ENCODE measurements at places on chromosomes 7 and 10.

DNA sequence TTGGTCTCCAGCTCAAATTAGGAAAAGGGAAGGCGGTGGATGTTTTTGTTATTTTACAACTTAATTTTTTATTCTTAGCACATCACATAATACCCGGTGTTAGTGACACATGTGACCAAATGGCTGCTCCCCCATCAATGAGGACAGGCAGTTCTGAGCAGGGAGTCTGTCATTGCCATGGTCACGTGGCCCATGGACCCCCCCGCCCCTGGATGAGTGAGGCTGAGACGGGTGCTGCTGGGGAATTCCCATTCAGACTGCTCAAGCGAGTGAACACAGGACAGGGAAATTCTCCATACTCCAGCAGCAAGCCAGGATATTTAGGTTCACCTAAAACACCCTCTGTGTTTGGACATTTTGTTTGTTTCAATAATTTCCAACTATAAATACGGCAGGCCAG, 34.7 kb upstream of the SLC35B4 start:
- no peak overlapping the region for H3K4me3 ChIP-seq
- H3K27me3 ChIP-seq, result no peaks in the 10 kb centered on the region
- H3K4me1 ChIP-seq, result peaks cover 11% of the 10 kb centered on the region
- H3K36me3 ChIP-seq, result no peaks in the 10 kb centered on the region

DNA sequence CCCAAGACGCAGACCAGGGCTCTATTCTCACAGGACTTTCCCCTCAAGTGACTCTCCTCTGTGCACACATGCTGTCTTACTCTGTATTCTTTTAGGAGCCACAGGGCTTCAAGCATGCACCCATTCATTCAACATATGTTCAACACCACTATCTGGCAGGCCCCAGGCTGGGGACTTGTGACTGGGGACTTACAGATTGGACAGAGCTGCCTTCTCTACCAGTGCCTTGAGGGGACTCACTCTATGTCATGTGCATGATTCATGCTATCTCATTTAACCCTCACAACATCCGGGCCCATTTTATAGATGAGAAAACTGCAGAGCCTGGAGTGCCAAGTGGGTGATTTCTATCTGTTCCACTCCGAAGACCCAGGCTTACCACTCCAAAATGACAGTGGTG, 34.3 kb downstream of the MYL10 start:
- DNase-seq, result no peak
- H3K27me3 ChIP-seq, result no peaks in the 10 kb centered on the region
- no peak overlapping the region for H3K4me3 ChIP-seq

DNA sequence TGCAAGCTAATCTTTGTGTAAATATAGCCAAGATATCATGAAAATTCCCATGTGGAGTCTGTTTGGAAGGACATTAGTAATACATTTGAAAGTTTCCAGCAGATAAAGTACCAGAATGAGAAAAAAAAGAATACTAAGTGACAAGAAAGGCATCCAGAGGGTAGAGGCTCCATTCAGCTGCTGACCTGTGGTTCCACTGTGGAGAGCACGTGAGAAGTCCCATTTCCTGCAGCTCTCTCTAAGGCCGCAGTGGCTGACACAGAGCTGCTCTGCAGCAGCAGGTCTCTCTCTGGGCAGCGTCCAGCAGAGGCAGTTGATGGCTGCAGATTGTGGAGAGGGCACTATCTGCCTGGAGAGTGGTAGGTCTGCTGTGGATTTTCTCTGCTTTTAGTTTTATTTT, 100.1 kb upstream of the TMEM72 start:
- no peaks in the 10 kb centered on the region for H3K27me3 ChIP-seq
- no peak overlapping the region for H3K27ac ChIP-seq
- H3K4me1 ChIP-seq, result no peaks in the 10 kb centered on the region
- no peak for DNase-seq
- H3K36me3 ChIP-seq, result no peaks in the 10 kb centered on the region

GRCh38 chr10:6211671-6212635, 9.2 kb downstream of the PFKFB3 start:
- DNase-seq, result no peak
- H3K27me3 ChIP-seq, result no peaks in the 10 kb centered on the region
- no peaks in the 10 kb centered on the region for H3K4me1 ChIP-seq
